Hematopoietic multipotent progenitor cell (in vitro differentiated cells): ENCODE measurements at places on chromosomes 3 and 15. TPM values are rescaled to one million over a fixed set of nuclear protein-coding genes. Genes with fewer than 3 reads are reported as not detected.

The CORO2B gene
- total RNA-seq: under 0.01 TPM

The LRRC34 gene
- 6.7 TPM for total RNA-seq

The EIF4A2 gene
- 299 TPM for total RNA-seq

The SHC4 gene
- total RNA-seq: 0.81 TPM

The CD200R1 gene
- 0.54 TPM for total RNA-seq

The PCNP gene
- total RNA-seq: 20.7 TPM

The ASB14 gene
- not detected for total RNA-seq

The FBXO45 gene
- 4.6 TPM for total RNA-seq

The GOLGA8T gene
- total RNA-seq: not detected

The MUC20 gene
- total RNA-seq: 4.6 TPM

The SCG5 gene
- 0.27 TPM for total RNA-seq

The ST3GAL6 gene
- 2.7 TPM for total RNA-seq

The GOLGA6L9 gene
- 1.3 TPM for total RNA-seq

The FANCD2OS gene
- total RNA-seq: not detected

The ACP3 gene
- 0.27 TPM for total RNA-seq

The NPAP1 gene
- total RNA-seq: under 0.01 TPM

The HHATL gene
- total RNA-seq: not detected

The GOLGA8N gene
- total RNA-seq: 34.7 TPM

The GNAT1 gene
- not detected for total RNA-seq

The AMT gene
- total RNA-seq: 20.5 TPM

The FSIP1 gene
- 0.27 TPM for total RNA-seq

The DNAJC13 gene
- 19.1 TPM for total RNA-seq

The GOLGA6B gene
- not detected for total RNA-seq

The CLRN1 gene
- not detected for total RNA-seq

The ZNF35 gene
- 4.8 TPM for total RNA-seq

The ATOSA gene
- total RNA-seq: 30.7 TPM

The AADACL2 gene
- not detected for total RNA-seq

The CPB1 gene
- total RNA-seq: under 0.01 TPM

The CCRL2 gene
- total RNA-seq: 7.0 TPM

The SAXO2 gene
- under 0.01 TPM for total RNA-seq

The LRRC31 gene
- total RNA-seq: not detected

The NTRK3 gene
- under 0.01 TPM for total RNA-seq

The GJD2 gene
- total RNA-seq: not detected

The FSD2 gene
- not detected for total RNA-seq

The NRROS gene
- 118 TPM for total RNA-seq

The P2RY12 gene
- total RNA-seq: not detected
